ENCODE measurements at places on chromosomes 16 and 17.

- no peak for DNase-seq
These were observed 28.0 kb downstream of the AKAP1 start for GRCh38 chr17:57113011-57113410.

DNA sequence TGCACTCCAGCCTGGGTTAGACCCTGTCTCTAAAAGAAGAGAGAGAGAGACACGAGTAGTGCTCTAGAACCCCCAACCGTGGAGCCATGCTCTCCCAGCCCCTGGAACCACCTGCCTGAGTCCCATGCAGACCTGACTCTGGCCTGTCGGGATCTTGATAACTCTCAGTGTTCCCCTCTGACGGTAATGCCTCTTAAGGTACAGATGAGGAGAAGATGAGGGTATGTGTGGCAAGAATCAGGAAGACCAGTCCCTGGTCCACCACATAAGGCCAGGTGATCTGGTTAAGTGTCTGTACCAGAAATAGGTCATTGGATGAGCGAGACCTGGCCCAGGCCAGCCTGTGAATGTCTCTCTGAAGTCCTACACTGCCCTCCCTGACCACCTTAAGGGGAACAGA lies 18.4 kb downstream of the OSBPL7 start:
- DNase-seq = no peak

- no peak for DNase-seq
These were observed 30.7 kb downstream of the TMC7 start for GRCh38 chr16:19014461-19014860.

- no peak for DNase-seq
These were observed 22.4 kb downstream of the TBC1D3B start for GRCh38 chr17:36153895-36154610.

DNA sequence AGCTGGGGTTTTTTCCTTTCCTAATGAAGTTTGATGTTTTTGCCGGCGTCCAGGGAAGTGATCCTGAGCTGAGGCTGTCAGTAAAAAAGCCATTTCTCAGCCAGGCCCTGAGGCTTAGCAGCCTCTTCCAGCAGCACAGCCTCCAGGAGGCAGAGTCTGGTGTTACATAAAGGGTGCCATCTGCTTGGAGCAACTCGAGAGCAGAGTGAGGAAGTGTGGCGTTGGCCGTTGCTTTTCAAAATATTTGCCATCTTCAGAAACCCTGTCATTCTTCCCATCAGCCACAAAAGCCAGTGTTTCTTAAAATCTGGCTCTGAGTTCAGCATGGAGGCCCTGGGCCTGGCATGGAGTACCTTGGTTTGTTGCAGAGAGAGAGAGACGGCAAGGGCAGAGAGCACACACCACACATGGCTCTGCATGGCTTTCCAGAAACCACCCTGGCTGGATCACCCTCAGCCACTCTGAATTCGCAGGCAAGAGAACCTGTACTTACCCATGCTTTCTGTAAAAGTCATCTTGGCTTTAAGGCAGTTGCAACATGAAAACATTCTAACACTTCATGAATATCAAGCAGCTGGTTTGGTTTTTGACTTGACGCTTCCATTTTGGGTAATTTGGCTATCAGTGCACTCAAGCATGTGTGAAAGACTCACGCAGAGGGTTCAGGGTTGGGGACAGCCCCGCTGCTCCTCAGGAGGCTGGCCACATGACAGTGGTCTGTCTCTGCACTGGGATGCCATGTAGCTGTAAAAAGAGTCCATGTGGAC lies 21.0 kb downstream of the PMM2 start:
- DNase-seq = no peak

DNA sequence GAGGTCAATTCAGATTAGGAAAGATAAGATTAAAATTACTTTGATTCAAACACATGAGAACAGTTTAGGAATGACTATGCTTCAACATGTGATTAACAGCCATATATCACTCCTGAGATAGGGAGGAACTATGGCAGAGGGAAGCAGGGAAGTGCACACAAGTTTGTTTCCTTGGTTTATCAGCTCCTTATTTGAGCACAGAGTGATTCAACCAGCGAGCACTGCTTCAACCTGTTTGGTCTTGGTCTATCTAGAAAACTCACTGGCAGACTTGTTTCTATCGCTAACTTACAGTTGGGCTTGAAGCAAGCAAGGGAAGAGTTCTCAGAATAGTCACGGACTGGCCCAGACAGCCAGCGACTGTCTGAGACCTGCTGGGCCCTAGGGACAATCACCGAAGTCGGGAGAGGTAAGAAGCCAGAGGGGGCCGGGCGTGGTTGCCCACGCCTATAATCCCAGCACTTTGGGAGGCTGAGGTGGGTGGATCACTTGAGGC lies 23.5 kb downstream of the TUBG1 start:
- no peak for DNase-seq

- DNase-seq = no peak
These were observed 43.2 kb downstream of the TSC2 start for GRCh38 chr16:2090777-2091546.

- no peak for DNase-seq
These were observed 48.2 kb upstream of the CDC42EP4 start for GRCh38 chr17:73359987-73360410.

GRCh38 chr17:13561606-13562270 lies 40.0 kb downstream of the HS3ST3A1 start:
- DNase-seq = no peak

DNA sequence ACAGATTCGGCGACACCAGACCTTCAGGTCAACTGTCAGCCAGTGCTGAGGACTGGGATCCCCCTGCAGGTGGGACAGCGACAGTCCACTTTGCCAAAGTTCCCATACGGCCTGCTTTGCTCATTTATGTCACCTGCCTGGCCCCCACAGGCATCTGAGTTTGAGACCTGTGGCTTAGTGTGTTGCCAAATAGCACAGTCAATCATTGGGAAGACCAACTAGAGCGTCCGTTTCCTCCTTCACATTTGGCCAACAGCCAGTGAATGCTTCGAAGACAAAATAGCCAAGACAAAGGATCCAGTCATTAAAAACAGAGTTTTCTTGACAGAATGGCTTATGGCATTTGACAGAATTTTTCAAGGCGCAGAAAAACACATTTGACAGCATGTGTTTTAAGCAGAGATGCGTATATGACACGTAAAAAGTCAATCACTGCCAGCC lies 113.8 kb downstream of the ABCC12 start:
- no peak for DNase-seq

- no peak for DNase-seq
These were observed 60.6 kb downstream of the AIPL1 start for GRCh38 chr17:6374271-6374691.

- no peak for DNase-seq
These were observed 22.1 kb upstream of the NAT9 start for GRCh38 chr17:74798239-74798707.

DNA sequence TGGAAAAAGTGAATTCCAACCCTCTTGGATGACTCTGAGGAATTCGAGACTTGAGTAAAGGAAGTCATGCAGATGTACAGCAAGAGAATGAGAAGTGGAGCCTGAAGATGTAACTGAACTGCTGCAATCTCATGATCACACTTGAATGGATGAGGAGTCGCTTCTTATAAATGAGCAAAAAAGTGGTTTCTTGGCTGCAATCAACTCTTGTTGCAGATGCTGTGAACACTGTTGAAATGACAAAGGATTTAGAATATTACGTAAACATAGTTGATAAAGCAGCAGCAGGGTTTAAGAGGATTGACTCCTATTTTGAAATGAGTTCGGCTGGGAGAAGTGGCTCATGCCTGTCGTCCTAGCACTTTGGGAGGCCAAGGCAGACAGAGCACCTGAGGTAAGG lies 25.5 kb downstream of the ASPA start:
- DNase-seq = no peak

DNA sequence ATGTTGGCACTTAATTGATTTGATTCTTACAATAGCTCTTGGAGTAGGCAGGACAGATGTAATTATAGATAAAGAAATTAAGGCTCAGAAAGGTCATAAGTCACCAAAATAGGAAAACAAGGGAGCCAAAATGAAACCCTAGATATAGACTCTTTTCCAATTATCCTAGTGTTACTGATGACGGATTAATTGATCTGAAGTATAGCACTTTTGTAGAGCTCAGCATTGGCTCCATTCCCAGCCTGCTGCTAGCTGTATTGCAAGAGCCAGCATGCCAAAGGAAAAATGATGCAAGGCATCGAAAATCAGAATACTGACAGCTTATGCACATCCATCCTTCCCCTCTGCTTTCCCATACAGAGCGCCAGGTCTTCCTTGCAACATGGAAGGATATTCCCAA lies 21.6 kb upstream of the RASL10B start:
- no peak for DNase-seq

DNA sequence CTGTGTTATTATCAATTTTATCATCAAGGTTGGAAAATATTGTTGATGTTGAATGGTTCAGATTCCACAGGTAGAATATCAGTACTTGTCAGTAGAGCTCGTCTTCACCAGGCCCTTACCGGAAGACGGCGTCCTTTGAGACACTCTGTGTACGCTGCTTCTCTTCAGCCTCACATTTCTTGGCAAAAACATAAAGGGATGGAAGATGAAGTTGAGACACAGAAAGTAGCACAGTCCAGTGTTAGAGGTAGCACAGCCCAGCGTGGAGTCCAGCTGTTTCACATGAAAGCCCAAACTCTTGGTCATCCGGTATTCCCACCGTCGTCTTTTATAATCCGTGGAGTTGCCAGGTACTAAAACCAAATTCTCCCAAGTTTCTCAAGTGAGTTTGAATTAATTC lies 30.4 kb downstream of the ATP2C2 start:
- no peak for DNase-seq

DNA sequence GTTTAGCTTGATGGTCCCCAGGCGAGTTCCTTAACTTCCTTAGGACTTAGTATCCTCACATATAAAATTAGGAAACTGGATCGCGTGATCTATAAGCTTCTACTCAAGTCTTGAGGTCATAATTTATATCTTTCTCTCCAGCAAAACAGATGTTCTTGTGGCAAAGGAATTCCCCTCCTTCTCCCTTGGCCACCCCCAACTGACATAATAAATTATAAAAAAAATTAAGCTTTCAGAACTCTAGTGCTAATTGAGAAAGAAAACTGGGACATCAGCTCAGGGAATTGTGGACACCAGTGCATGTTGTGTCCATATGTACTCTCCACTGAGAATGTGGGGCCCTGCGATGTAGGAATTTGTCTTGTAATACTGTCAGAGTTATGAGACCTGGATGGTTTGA lies 13.5 kb downstream of the GNAO1 start:
- DNase-seq = no peak

- DNase-seq = peak; percentile 40
These were observed 616 bp downstream of the ACTG1 start for GRCh38 chr17:81511804-81512561.

GRCh38 chr17:80259457-80260068 lies 1.1 kb upstream of the RNF213 start:
- DNase-seq = peak; percentile 19

DNA sequence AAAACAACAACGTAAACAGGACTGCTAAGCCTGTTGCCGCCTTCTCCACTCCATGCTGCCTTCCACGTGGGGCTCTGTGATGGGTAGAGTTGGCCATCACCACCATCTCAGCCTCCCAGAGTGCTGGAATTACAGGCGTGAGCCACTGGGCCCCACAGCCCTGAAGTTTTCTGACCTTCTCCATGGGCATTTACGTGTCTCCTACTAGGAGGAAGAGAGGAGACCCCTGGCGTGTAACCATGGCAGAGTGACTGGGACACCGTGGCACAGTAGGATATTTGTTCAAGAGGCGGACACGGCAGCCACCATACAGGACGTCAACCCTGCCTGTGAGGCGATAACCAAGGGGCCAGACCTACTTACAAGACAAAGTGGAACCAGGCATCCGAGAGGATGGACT lies 31.1 kb downstream of the TRPV3 start:
- DNase-seq = no peak

DNA sequence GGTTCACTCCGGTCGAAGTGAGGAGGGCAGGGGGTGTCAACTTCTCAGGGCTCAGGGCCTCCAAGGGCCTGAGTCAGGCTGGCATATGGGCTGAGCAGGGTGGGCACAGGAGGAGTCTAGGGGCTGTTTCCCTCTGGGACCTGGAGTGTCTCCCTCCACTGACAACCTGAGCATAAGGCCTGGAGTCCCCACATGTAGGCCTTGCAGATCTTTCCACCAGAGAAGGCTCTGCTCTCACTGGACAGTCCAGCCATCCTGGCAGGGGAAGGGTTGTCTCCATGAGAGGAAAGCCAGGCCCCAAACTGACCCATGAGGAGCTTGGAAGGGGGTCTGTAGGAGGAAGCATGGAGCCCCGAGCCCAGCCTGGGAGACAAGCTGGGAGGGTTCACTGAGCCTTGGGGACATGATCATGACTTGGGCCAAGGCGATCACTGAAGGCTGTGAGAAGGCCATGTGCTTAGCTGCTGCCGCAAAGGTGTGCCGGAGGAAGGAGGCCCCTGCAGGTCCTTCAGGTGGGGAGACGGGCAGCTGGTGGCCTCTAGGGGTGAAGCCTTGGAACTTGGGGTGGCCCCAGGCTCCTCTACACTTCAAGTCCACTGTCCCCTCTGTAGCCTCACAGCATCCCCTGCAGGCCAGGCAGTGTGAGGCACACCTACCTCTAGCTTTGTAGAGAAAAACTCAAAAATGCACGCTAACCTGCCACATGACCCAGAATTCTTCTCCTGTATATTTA lies 9.9 kb downstream of the CMTM2 start:
- DNase-seq = peak; percentile 62

- no peak for DNase-seq
These were observed 496.9 kb upstream of the C16orf82 start for GRCh38 chr16:26569793-26570192.

- DNase-seq = no peak
These were observed 55.0 kb downstream of the STH start for GRCh38 chr17:46053911-46054534.

GRCh38 chr16:64426131-64426666 lies 695.7 kb downstream of the CDH11 start:
- no peak for DNase-seq

GRCh38 chr17:65324611-65325342 lies 187.6 kb downstream of the RGS9 start:
- DNase-seq = no peak

- no peak for DNase-seq
These were observed 202.6 kb upstream of the MYOCD start for GRCh38 chr17:12463102-12463501.

DNA sequence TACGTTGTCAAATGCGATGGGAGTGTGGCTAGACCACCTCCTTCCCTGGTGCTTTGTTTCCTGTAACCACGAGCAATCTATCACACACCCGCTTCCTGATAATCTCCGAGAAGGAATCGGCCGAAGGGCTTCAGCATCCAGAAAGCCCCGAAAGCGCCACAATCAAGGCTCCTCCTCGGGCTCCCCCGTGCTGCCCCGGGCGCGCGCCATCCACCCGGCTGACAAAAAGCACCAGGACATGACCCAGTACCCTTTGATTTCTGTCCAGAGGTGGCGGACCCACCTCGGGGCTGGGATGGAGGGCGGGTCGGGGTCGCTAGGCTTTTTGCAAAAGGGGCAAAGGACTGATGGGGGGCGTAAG lies 743 bp upstream of the ARMC7 start:
- no peak for DNase-seq

DNA sequence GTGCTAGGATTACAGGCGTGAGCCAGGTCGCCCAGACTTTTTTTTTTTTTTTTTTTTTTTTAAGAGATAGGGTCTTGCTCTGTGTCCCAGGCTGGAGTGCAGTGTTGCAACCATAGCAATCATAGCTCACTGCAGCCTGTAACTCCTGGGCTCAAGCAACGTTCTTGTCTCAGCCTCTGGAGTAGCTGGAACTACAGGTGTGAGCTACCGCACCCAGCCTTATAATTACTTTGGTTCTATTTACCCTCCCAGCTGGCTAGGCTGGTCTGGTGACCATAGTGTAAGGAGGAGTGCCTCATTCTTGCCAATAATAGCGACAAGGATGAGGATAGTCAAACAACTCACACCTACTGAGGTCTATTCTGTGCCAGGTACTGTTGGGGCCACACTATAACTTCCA lies 39.6 kb upstream of the USP7 start:
- DNase-seq = no peak
